ENCODE measurements at places on chromosomes 12 and 14.
A peak's percentile ranks its signal among the peaks of the same experiment; 100 is the strongest.

DNA sequence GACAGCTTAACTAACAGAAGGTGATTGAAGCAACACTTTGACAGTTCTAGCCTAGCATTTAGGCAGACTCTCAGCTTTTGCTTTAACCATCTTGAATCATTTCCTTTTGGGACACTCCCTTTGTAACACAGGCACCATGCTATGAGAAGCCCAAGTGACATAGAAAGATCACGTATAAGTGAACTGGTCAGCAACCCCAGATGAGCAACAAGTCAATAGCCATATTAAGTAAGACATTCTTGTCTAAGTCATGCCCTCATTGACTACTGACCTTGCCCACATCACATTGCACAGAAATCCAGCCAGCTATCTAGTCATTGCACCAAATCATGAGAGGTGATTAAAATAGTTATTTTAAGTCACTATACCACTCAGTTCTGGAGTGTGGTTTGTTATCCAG is 476.8 kb downstream of the TRHDE start:
- DNase-seq: no peak

DNA sequence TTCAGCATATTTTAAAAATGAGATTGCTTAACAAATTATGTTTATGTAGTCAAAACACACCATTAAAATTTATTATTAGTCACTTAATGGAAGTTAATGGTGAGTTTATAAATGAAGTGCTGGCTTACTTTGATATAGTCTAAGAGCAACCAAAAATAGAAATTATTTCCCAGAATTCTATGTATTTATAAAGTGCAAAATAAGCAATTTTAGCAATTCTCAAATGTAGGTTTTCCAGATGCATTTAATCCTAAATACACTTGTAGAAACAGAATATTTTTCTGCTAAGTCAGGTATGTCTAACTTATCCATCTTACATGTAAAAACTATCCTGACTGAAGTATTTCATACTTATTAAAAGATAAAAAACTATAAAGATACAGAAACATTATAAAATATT is 11.2 kb downstream of the LMO3 start:
- DNase-seq: no peak

DNA sequence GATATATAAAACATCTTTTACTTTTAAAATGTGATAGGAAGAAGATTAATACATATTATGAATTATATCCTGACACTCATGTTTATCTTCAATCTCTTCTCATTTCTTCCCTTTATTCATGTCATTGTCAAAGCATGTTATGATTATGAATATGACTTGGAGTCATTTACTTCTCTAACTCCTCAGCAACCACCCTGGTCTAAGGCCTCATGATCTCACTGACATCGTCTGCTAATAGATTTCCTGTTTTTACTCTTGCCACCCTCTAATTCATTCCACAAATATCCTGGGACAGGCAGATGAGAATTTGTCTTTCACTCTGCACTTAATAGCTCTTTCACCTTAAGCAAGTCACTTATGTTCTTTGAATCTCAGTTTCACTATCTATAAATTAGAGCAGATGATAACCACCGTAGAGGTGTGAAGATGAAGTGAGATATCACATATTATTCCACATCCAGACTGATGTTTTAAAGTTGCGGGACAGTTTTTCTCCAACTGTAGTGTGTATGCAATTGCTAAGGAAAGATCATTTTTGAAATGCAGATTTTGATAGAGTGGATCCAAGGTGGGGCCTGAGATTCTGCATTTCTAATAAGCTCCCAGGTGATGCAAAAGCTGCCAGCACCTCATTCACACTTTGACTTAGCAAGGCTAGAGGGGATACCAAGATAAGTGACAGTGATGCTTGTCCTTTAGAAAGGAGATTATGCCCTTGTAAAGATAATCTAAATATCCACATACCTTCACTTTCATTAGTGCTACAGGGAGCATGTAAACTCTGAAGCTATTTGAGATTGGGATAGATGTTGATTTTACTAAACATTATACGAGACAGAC is 3.3 kb upstream of the IAPP start:
- no peak for DNase-seq

- no peak for DNase-seq
Measured at GRCh38 chr14:50920482-50921230, 23.6 kb downstream of the PYGL start.

DNA sequence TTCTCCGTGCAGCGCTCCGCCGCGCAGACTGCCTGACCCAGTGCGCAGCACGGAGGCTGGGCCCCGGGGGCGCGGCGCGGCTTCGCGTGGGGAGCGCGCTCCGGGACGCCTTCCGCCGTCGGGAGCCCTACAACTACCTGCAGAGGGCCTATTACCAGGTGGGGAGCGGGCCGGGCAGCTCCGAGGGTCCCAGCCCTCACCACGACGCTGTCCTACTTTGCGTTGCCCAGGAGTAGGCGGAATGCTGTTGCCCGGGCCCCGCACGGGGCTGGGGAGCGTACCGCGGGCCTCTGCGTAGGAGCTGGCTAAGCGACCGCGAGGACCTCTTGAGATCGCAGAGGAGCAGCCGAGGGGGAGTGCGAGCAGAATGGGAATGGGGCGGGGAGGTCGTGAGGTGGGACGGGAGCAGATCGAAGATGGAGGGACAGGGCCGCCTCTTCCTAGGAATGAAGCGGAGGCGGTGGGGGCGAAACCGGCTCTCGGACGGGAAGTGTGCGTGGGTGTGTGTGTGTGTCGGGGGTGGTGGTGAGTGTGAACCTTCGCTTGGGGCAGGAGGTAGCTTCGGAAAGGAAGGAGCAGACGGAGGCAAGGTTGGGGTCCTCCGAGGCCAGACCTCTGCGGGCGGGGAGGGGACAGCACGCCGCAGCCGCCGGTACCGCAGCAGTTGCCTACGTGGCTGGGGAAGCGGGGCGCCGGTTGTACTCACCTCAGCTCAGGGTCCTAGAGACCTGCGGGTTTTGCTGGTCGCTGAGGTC is 751 bp downstream of the P3H3 start:
- DNase-seq: no peak

GRCh38 chr14:53896726-53897125 is 59.9 kb downstream of the BMP4 start:
- DNase-seq: no peak

DNA sequence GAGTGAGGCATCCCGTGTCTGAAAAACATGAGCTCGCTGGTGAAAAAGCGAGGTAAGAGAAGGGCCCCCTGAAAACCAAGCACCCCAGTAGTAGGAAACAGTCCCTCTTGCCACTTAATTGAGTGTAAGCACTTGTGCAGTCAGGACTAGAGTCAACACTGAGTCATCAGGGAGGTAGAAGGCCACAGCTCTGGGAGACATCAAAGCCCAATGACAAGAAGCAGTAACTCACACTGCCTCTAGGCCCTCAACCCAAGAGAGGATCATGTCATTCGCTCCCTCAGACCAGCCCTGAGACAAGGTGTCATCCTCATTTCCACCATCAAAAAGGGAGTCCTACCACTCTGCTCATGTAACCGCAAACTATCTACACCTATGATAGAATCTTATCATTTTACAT is 17.8 kb downstream of the POMT2 start:
- peak; percentile 46 for DNase-seq

- DNase-seq: no peak
Measured at GRCh38 chr12:27552886-27553560, 29.0 kb downstream of the PPFIBP1 start.

- DNase-seq: no peak
Measured at GRCh38 chr14:52724360-52724644, 5.7 kb upstream of the STYX start.

DNA sequence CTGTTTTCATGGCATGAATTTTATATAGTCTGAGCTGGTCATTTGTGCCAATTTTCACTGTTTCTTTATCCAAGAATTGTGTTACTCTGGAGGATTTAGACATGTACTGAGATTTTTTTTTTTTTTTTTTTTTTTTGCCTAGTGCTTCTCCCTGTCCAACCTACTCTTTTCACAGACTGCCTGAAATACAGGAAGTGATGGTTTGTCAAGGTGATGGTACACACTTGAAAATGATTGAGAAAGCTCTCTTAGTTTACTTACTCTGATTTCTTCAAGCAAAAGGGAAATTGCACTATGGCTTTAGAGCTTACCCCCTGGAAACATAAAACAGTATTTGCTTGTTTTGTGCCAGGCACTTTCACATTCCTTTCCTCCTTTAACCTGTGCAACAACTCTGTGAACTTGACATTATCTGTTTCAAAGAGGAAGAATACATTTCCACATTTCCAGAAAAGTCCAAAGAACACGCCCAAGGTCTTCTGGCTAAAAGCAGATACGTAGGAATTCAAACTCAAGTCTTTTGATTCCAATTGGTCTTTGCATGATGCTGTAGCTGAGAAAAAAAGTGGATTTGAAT is 181.1 kb downstream of the SLC15A5 start:
- DNase-seq: no peak

DNA sequence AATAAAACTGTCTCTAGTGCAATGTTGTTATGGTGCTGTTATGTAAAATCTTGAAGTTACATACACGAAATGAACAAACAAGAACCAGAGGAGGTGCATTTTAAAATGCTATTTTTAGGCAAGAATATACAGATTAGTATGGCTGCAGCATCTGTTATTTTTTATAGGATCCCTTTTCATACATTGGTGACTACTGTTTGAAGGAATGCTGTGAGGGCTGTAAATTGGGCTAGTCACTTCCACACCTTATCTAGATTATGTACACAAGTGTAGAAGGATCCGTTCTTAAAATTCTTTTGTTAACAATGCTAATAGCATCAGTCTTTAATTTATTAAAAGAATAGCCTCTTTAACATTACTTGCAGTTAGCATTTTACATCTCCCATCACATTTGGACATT is 284.3 kb upstream of the MDGA2 start:
- DNase-seq: no peak

DNA sequence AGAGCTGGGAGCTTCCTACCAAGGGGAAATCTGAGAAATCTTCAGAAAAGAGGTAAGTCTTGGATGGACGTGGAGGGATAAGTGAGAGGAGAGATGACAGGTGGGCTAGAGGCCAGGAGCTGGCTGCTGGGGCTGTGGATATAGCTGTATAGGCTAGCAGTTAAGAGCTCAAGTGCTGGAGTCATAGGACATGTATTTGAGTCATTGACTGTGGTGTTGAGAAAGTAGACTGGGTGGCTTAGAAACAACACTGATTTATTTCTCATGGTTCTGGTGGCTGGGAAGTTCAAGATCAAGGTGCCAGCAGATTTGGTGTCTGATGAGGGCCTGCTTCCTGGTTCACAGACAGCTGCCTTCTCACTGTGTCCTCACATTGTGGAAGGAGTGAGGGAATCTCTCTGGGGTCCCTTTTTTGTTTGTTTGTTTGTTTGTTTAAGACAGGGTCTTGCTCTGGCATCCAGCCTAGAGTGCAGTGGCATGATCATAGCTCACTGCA is 151.1 kb upstream of the FUT8 start:
- DNase-seq: no peak

DNA sequence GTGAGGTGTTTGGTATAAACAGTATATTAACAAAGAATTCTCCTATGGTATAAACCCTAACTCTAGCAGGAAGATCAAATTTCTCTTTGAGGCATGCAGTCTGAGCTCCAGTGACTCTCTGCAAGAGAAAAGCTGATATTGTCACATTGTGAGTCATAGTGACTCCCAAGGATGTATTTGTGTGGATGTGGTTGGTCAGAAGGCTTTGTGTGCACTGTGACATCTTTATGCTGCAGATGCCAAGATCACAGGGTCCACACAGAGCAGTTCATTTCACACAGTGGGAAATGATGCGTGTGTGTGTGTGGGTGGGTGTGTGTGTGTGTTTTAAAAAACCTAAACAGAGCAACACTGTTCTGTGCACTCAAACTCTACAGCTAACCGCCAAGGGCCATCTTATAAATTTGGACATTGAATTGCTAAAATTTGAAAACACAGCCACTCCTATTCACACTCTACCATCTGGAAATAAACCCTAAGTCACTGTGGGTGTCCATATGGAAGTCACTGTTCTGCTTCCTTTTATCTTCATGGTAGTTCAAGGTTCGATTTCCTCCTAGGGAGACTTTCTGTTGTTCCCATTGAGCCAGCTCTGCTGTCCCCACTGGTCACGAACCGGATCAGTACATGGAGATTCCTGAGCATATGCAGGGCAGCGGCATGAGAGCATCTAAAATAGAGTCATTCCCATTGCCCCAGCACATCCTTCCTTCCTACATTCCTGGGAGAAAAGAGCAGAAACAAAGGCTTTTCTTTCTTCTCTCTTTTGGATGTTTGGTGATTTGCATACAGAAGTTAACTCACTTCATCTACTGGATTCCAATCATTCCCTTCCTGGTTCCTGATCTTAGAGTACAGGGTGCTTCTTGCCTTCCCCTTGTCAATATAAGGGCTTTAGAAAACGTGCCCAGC is 727.6 kb downstream of the DIO2 start:
- no peak for DNase-seq

DNA sequence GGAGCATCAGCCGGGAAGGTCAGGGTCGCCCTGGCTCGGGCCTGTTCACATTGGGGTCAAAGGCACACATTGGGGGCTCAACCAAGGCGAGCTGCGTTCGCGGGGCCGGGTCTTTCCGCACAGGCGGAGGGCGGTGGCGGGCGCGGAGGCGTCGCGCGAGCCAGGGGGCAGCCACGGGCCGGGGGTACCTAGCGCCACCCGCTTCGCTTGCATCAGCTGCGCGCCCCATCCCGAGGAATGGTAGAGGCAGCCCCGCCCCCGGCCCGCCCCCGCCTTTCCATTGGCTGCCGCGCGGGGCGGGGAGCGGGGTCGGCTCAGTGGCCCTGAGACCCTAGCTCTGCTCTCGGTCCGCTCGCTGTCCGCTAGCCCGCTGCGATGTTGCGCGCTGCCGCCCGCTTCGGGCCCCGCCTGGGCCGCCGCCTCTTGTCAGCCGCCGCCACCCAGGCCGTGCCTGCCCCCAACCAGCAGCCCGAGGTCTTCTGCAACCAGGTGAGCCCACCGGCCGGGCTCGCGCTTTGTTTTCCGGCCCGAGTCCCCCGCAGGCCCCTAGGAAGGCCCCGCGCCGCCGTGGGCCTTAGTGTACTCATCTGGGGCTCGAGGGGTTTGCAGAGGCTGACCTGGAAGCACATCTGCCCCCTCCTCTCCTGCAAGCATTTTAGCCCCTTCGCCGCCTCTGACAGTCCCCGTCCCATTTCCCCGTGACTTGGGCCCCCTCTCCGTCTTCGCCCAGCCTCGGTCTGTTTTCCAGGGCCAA is at the start of gene ALDH2:
Gene ALDH2, plus strand, starts transcription at position 326 of the 754 bp plus-strand sequence. Its CDS starts 50 bp downstream, at position 376.
- no peak for DNase-seq

DNA sequence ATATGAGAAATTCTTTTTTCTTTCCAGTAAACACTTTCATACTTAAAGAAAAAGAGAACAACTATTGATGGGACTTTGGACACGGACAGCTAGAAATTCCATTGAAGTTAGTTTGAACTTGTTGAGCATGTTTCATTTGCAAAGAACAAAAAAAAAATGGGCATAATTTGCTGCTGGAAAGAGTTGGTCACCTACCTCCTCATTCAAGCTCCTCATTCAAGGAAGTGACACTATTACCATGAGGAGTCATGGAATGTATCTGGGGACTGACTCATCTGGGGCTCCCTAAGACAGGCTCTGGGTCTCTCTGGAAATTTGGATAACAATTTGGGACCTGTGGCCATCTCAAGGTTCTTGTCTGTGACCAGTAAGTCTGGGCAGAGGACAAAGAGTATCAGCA is 50.4 kb downstream of the KICS2 start:
- DNase-seq: no peak
